ENCODE measurements at places on chromosomes 3 and 15. TPM values are rescaled to one million over a fixed set of nuclear protein-coding genes. Genes with fewer than 3 reads are reported as not detected.

Gene SQOR
- 86.1 TPM for total RNA-seq

Gene SYNPR
- not detected for total RNA-seq

Gene HGD
- total RNA-seq: 0.11 TPM

DNA sequence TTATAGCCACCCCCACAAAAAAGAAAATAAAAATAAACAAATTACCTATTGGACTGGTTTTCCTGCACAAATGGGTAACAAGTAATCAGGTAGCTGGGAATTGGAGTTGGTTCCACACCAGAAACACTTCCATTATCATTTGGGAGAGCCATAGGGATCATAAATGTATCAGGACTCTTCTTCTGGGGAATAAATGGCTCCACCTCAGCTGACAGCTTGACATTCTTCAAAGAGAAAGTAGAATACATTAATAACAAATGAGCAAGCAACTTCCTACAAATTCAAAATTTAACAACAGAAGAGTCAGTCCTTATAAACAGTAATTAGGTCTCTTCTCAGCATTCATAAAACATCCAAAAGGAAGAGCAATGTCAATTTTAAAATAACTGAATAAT, 8.7 kb downstream of the SECISBP2L start:
- H3K27me3 ChIP-seq: no peaks in the 10 kb centered on the region
- peaks cover 29% of the 10 kb centered on the region for H3K4me1 ChIP-seq
- H3K36me3 ChIP-seq: peaks cover 8% of the 10 kb centered on the region
- no peak overlapping the region for H3K27ac ChIP-seq
- no peak for DNase-seq
- no peak overlapping the region for H3K4me3 ChIP-seq

DNA sequence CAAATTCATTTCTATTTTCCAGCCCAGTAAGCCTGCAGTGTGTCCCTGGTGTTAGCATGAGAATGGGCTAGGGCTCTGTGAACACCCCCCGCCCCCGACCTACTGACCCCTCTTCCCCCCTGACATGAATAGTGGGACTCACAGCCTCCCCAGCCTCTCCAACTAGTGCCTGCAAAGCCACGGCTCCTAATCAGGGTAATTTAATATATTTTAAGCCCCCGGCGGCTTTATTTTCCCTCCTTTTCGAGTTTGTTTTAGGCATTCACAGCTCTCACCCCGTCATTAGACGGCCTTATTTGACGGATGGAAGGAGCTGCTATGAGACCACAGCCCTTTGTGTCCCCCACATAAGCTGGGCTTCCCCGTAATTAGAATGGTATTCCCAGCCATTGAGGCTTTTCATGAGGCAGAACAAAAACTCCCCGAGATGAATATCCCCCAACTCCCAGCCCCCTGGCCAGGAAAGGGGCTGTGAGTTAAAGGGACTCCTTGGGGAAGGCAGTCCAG, 78.3 kb upstream of the POLG start:
- no peaks in the 10 kb centered on the region for H3K36me3 ChIP-seq
- H3K27me3 ChIP-seq: peaks cover 19% of the 10 kb centered on the region
- H3K4me1 ChIP-seq: no peaks in the 10 kb centered on the region
- no peak overlapping the region for H3K4me3 ChIP-seq
- no peak overlapping the region for H3K27ac ChIP-seq

DNA sequence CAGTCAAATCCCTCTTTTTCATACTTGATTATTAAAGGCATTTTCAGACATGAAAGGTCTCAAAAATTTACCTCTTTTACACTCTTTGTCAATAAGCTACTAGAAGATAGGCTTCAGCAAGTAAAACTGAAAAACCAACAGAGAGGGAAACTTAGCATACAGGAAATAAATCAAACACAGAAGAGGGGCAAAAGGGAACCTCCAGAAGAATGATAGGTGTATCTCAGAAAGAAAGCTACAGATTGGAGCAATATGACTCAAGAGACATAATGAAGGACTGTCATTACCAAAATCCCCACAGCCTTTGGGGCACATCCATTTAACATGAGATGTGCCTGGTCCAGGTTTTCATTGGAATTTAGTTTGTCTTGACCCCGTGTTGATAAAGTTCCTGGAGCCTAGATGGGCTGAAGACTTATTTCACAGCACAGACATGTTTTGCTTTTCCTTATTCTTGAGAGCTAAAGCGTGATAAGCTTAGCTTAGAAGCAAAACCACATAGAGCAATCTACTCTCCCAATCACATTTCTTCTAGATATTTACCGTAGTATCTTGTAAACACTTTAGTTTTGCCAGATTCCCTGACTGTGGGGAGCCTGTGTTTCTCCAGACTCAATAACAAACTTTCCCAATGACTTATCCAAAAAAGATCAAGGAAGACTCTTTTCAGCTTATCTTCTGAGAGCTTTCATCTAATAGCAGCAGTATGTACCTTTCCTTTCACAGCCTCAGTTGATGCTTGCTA, 11.7 kb downstream of the LRRFIP2 start:
- no peak for DNase-seq
- no peak overlapping the region for H3K27ac ChIP-seq
- no peaks in the 10 kb centered on the region for H3K4me1 ChIP-seq
- H3K4me3 ChIP-seq: no peak overlapping the region
- H3K27me3 ChIP-seq: no peaks in the 10 kb centered on the region

DNA sequence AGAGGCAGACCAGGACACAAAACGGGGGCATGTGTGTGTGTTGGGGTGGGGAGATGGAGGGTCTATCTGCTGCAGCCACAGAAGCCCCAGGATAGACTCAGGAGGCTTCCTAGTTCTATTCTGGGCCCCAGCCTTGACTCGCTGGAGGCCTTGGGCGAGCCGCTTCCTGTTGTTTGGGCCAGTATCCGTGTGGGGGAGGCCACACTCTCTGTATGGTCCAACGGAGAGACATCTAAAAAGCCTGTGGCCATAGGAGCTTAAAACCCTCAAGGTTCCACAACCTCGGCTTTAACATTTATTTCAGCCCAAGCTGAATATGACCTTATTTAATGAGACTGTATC, 32.8 kb downstream of the POC1A start:
- H3K27ac ChIP-seq: no peak overlapping the region
- H3K4me3 ChIP-seq: no peak overlapping the region
- peaks cover 46% of the 10 kb centered on the region for H3K36me3 ChIP-seq
- no peaks in the 10 kb centered on the region for H3K27me3 ChIP-seq

- no peaks in the 10 kb centered on the region for H3K36me3 ChIP-seq
- H3K27me3 ChIP-seq: no peaks in the 10 kb centered on the region
- H3K27ac ChIP-seq: no peak overlapping the region
- no peak overlapping the region for H3K4me3 ChIP-seq
Observed at GRCh38 chr3:193797566-193797965, 204.6 kb downstream of the OPA1 start.

DNA sequence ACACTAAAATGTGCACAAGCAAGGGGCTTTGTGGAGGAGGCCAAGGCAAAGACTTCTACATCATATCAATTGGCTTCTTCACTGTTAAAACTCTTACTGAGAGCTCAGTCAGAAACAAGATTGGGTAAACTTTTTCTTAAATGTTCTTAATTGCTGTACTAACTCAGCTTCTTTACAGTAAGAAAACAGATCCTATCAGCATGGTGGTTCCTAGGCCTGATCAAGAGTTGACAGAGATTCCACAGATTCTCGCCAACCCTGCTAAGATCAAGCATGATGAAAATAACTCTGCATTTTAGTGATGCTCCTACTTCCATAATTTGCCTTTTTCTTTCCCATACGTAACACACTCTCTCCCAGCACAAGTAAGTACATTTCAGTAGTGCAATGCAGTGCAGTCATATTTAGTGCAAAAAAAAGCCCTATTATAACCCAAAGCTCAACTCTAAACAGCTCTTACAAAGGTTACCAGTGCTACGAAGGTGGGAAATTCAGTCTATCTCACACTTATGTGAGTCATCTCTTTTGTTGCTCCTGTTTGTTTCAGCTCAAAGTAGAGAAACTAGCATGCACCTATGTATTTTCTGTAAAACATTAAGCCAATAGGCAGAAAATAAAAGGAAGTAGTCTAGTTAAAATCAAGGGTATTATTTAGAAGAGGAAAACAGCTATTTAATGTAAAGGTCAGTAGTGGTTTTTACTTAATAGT, 29.9 kb downstream of the TIGIT start:
- 0 out of 2 replicates have a peak, but pooled peaks cover 5% of the 10 kb centered on the region for H3K4me1 ChIP-seq
- 0 out of 2 replicates have a peak, but pooled peaks cover 5% of the 10 kb centered on the region for H3K27me3 ChIP-seq

All from PC-3 (cell line).